ENCODE measurements at places on chromosomes 4 and X.

DNA sequence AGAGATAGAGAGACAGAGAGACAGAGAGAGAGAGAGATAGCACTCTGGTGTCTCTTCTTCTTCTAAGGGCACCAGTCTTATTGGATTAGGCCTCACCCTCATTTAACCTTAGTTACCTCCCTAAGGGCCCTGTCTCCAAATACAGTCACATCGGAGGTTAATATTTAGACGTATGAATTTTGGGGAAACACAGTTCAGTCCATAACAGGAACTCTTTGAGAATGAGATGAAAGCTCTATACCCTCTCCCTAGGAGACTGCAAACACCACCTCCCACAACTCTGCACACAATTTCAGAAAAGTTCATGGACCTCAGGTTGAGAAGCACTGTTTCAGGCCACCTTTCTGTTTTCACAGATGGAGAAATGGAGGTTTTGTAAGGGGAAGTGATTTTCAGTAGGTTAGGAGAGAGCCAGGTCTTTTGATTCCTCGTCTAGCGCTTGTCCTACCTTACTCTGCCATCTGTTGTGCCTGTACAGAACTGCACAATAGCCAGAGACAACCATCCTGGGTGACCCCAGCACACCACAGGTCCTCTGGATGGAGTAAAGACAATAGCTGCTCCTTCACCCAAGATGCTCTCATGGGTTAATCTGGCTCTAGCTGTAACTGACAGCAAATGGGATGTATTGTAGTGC, 16.9 kb upstream of the LOC101059915 start:
- DNase-seq = no peak

DNA sequence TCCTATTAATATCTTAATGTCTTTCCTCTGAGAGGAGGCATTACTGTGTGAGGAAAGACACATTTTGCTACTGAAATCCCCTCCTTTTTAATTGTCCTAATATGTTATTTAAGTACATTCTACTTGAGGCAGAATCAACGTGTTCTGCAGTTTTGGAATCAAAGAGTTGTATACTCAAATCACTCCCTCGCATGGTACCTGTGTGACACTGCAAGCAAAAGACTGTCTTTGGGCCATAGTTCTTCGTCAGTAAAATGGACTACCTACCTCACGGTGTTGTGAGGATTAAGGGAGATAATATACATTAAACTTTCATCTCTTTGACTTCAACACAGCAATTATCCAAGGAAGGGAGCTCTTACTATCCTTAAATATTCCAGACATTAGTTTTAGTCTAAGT, 61.5 kb downstream of the TIGD2 start:
- DNase-seq = no peak

- DNase-seq = peak; percentile 33
These were observed 23.7 kb downstream of the ELF4 start for GRCh38 chrX:130086447-130087206.

GRCh38 chrX:97787849-97788248, 904.1 kb downstream of the RPA4 start:
- no peak for DNase-seq

DNA sequence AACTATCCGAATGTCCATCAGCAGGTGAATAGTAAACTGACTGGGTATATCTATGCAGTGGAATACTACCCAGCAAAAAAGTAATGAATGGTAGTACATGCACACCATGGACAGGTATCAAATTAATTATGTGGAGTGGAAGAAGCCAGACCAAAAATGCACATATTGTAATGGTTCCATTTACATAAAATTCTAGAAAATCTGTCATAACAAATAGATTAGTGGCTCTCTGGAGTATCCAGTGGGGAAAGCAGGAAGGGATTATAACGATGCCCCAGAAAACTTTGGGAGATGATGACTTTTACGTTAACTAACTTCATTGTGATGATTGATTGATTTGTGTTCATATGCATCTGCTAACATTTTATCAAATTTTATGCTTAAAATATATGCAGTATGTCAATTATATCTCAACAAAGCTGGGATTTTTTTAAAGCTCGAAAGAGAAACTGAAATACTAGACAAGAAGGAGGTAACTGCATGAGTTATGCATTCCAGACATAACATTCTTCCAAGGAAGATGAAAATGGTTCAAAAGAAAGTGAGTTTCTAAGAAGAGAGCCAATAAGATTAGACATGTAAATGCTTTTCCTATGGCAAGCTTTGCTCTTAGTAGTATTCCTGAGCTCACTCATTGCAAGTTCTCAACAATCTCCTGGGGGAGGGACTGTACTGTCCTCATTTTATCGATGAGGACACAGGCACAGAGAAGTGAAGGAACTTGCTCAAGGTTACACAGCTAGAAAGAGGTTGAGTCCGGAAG, 58.6 kb upstream of the MSX1 start:
- no peak for DNase-seq

Measured in stimulated activated CD8-positive, alpha-beta memory T cell treated with anti-CD3 and anti-CD28 coated beads, Interleukin-4, amount 100 ng/mL, for 1 hour (primary cell).